ENCODE measurements at places on chromosomes 5 and 9.

GRCh38 chr9:114524247-114524681, 19.0 kb upstream of the WHRN start:
- no peak for DNase-seq

- DNase-seq, result no peak
Measured at GRCh38 chr9:133950192-133950591, 41.9 kb downstream of the VAV2 start.

- no peak for DNase-seq
Measured at GRCh38 chr5:53063176-53063575, 46.4 kb downstream of the MOCS2 start.

- no peak for DNase-seq
Measured at GRCh38 chr5:82942083-82942881, 134.9 kb downstream of the TMEM167A start.

- DNase-seq, result no peak
Measured at GRCh38 chr9:91166796-91167366, 194.8 kb downstream of the AUH start.

GRCh38 chr9:15482146-15482545, 28.6 kb downstream of the PSIP1 start:
- no peak for DNase-seq
